ENCODE measurements at places on chromosomes 5 and 9.

GRCh38 chr9:109600142-109600541 is 102.0 kb upstream of the PTPN3 start:
- no peak for DNase-seq

- no peak for DNase-seq
Measured at GRCh38 chr5:73821003-73821402, 195.0 kb downstream of the ARHGEF28 start.

DNA sequence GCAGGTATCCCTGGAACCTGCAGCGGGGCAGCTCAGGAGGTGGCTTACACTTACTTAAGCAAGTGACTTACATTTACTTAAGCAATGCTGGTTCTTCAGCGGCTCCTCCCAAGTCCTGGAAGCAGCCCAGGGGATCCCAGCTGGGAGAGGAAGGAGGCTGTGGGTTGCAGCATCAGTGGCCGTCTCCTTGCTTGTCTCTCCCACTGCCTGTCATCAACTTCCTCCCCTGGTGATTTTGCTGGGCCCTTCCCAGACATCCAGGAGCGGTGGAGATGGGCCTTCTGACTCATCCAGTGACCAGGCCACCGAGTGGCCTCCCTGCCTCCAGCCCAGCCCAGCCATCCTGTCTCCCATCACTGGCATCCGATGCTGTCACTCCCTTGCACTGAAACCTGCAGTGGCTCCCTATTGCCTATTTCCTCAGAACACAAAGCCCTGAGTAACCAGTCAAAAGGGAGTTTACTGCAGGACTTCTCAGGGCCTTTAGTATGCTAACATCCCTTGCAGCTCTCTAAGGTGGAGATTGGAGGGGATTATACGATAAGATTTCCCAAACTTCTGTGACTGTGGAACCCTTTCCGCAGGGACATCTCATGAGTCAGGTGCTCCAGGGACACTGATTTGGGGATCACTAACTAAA is 155.9 kb upstream of the PHYKPL start:
- no peak for DNase-seq

- no peak for DNase-seq
Measured at GRCh38 chr9:83285445-83286225, 222.7 kb upstream of the RASEF start.
